Foreskin keratinocyte (primary cell): ENCODE measurements at places on chromosomes 7 and 10. TPM values are rescaled to one million over a fixed set of nuclear protein-coding genes. Genes with fewer than 3 reads are reported as not detected.

The FAM107B gene
- 12.8 and 14.4 TPM in 2 replicates for total RNA-seq

The CUBN gene
- 0.07 and 0.10 TPM in 2 replicates for total RNA-seq

The ZP3 gene
- 7.8 and 10.2 TPM in 2 replicates for total RNA-seq

The SNCG gene
- total RNA-seq: 1.5 and 1.7 TPM in 2 replicates

The CYP17A1 gene
- total RNA-seq: not detected in 2 replicates

The CPSF4 gene
- 37.1 and 38.1 TPM in 2 replicates for total RNA-seq

The EXOC4 gene
- total RNA-seq: 28.8 and 31.7 TPM in 2 replicates

The C10orf53 gene
- total RNA-seq: not detected in 2 replicates

The HOGA1 gene
- 0.48 and 0.56 TPM in 2 replicates for total RNA-seq

The SFMBT2 gene
- total RNA-seq: 1.2 and 1.4 TPM in 2 replicates

The LDB3 gene
- not detected in 2 replicates for total RNA-seq

The PLEKHS1 gene
- total RNA-seq: not detected in 2 replicates

The DCLRE1C gene
- 9.9 and 12.3 TPM in 2 replicates for total RNA-seq

The NRG3 gene
- not detected in 2 replicates for total RNA-seq

The CYP2E1 gene
- total RNA-seq: 0.18 and 0.27 TPM in 2 replicates

The POLR2J2 gene
- total RNA-seq: 1.4 and 5.9 TPM in 2 replicates

The PIP gene
- total RNA-seq: not detected in 2 replicates

The TACC2 gene
- 21.1 and 24.5 TPM in 2 replicates for total RNA-seq

The KLLN gene
- 0.24 and 0.35 TPM in 2 replicates for total RNA-seq

The ZNF487 gene
- total RNA-seq: 2.7 and 3.0 TPM in 2 replicates

The YAE1 gene
- total RNA-seq: 24.0 and 24.8 TPM in 2 replicates

The NPC1L1 gene
- not detected in 2 replicates for total RNA-seq

The HPS6 gene
- total RNA-seq: 33.9 and 36.1 TPM in 2 replicates

The DNAJB9 gene
- total RNA-seq: 12.4 and 15.6 TPM in 2 replicates

The TAS2R41 gene
- total RNA-seq: not detected in 2 replicates

The BUB3 gene
- total RNA-seq: 158 and 174 TPM in 2 replicates

The LBX1 gene
- not detected in 2 replicates for total RNA-seq

The OR2A12 gene
- not detected in 2 replicates for total RNA-seq

The MRLN gene
- not detected in 2 replicates for total RNA-seq

The IFIT3 gene
- 54.8 and 78.5 TPM in 2 replicates for total RNA-seq

The WDR86 gene
- total RNA-seq: not detected in 2 replicates

The WEE2 gene
- total RNA-seq: not detected in 2 replicates

The UBE2H gene
- total RNA-seq: 50.2 and 55.0 TPM in 2 replicates

The NOS3 gene
- 3.4 and 5.3 TPM in 2 replicates for total RNA-seq

The CTAGE4 gene
- total RNA-seq: 1.4 and 7.2 TPM in 2 replicates

The NKX1-2 gene
- 4.5 and 5.5 TPM in 2 replicates for total RNA-seq

The ZNF398 gene
- 15.4 and 15.7 TPM in 2 replicates for total RNA-seq

The ANKRD30A gene
- total RNA-seq: not detected in 2 replicates

The CCL24 gene
- not detected in 2 replicates for total RNA-seq

The SORCS3 gene
- not detected in 2 replicates for total RNA-seq

The CPXM2 gene
- total RNA-seq: not detected in 2 replicates

The ZNF425 gene
- 1.7 and 3.0 TPM in 2 replicates for total RNA-seq

The CALCR gene
- total RNA-seq: not detected in 2 replicates

The CAMK1D gene
- 0.53 and 0.75 TPM in 2 replicates for total RNA-seq
